ENCODE measurements at places on chromosomes 5 and 9. TPM values are rescaled to one million over a fixed set of nuclear protein-coding genes. Genes with fewer than 3 reads are reported as not detected.

- DNase-seq: no peak
Observed at GRCh38 chr9:9412241-9412640, 1200.6 kb downstream of the PTPRD start.

DNA sequence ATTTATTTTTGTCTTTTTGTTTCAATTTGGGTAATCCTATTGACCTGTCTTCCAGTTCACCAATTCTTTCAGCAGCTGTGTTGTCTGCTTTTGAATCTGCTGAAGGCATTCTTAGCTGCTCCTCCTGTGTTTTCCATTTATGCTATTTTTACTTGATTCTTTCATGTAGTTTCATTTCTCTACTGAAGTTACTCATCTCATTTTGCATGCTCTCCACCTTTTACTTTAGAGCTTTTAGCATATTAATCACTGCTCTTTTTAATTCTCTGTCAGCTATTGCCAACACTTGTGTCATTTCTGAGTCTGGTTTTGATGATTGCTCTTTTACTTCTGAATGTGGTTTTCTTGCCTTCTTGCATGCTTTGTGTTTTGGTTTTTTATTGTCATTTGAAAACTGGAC lies 496.0 kb upstream of the CLINT1 start:
- DNase-seq: no peak

DNA sequence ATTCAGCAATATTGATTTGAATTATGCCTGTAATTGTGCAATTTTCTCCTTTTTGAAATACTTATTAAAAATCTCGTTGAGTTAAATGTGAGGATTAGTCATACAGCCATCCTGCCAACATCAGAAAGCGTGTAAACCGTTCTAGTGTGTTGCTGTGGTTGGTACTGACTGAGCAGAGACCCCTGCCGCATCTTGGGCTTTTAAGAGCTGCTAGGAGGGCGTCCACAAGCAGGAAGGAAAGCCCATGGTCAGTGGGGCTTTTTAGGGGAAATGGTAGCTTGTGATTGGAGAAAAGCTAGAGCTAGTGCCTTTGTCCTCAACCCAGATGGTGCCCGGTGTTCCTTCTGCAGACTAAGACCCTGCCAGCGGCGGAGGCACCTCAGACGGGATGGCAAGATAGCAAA lies 1.3 kb downstream of the SDHA start:
- DNase-seq: peak; percentile 37

LURAP1L gene
- total RNA-seq: not detected

- DNase-seq: no peak
Observed at GRCh38 chr9:22031655-22032411, 22.7 kb upstream of the CDKN2B start.

GRCh38 chr5:9847631-9848030 lies 217.5 kb upstream of the TAS2R1 start:
- no peak for DNase-seq

CDC42SE2 gene
- 145 TPM for total RNA-seq

Measured in activated CD4-positive, alpha-beta T cell treated with anti-CD3 and anti-CD28 coated beads, Interleukin-2, amount 10 ng/mL, durations not matched to agents 7 days and 5 days (primary cell).